Prostate gland (tissue), 2 donors: ENCODE measurements at places on chromosomes 1 and 21.

- no peak for DNase-seq
These were observed 103.2 kb upstream of the DYNLT5 start for GRCh38 chr1:66648901-66649595.

DNA sequence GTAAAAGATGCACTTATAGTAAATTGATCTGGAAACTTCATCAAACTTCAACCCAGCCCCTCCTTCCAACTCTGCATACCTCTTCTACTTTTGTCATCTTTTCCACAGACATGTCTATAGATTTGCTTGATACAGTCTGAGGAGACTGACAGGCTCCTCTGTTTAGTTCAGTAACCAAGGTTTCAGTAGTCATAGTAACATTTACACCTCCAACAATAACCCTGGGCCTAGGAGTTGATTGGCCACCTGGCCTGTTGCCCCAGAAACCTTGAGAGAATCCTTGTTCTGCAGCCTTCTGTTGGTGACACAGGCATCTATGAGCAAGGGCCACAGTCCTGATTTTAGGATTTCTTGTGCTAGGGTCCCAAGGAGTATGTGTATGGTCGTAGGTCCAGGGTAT, at the start of gene CFAP141:
Gene CFAP141 (minus strand): TSS at position 138 of the 400 bp plus-strand sequence. CDS start 26 bp downstream, at position 112.
- DNase-seq: no peak

- DNase-seq: no peak
These were observed 894.0 kb downstream of the KCNT2 start for GRCh38 chr1:195714248-195714647.

GRCh38 chr1:214402613-214403083, 121.7 kb downstream of the SMYD2 start:
- DNase-seq: no peak

GRCh38 chr1:41629141-41629540, 144.7 kb upstream of the EDN2 start:
- no peak for DNase-seq

DNA sequence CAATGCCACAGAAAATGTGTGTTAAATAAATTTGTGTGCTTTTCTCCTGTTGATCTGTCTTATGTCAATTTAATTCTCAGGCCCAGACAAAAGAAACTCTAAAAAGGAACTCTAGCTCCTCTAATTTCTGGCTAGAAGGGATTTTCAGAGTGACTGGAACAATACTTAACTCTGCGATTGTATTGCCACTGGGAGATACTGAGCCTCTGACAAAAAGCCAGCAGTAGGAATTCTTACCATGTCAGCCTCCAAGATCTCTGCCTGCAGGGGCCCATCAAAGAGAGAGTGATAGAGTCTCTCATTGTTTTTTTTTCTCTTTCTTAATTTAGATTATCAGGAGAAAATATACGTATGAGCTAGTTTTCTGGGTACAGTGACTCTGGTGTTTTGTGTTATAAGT, 1165.7 kb downstream of the BRINP3 start:
- DNase-seq: no peak

DNA sequence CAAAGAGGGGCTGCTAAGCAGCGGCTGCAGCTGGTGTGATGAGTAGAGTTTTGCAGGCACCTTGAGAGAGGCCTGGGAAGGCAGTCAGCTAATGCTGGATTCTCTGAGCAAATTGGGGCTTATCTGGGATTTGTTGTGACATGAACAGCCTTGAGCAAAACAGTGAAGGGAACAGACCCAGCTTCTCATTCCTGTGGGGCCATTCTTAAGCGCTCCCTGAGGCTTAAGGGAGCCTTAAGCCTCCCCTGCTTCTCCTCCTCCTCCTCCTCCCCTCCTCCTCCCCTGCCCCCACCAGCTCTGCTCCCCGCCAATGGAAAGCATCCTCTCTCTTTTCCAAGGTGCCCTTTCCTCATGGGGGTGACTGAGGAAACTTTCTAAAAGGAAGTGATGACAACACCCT, 21.3 kb downstream of the HMGCS2 start:
- no peak for DNase-seq

GRCh38 chr1:230348386-230349019, 77.6 kb downstream of the PGBD5 start:
- no peak for DNase-seq

GRCh38 chr21:20570824-20571232, 427.4 kb upstream of the NCAM2 start:
- DNase-seq: no peak

DNA sequence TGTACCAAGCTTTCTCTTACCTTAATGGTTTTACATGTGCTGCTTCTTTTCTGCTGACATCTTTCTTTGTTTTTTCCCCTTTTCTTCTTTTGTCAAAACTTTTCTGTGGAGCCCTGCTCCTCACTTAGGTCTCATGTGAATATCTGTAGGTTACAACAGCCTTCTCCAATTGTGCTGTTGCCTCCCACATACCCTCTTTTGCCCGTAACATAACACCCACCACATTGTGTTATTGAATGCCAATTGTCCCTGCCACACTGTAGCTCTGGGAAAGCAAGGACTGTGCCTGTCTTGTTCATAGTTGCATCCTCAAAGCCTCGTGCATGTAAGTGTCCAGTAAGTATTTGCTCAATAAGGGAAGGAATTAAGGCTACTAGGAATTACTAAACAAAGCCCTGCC, 46.3 kb upstream of the AKT3 start:
- no peak for DNase-seq

DNA sequence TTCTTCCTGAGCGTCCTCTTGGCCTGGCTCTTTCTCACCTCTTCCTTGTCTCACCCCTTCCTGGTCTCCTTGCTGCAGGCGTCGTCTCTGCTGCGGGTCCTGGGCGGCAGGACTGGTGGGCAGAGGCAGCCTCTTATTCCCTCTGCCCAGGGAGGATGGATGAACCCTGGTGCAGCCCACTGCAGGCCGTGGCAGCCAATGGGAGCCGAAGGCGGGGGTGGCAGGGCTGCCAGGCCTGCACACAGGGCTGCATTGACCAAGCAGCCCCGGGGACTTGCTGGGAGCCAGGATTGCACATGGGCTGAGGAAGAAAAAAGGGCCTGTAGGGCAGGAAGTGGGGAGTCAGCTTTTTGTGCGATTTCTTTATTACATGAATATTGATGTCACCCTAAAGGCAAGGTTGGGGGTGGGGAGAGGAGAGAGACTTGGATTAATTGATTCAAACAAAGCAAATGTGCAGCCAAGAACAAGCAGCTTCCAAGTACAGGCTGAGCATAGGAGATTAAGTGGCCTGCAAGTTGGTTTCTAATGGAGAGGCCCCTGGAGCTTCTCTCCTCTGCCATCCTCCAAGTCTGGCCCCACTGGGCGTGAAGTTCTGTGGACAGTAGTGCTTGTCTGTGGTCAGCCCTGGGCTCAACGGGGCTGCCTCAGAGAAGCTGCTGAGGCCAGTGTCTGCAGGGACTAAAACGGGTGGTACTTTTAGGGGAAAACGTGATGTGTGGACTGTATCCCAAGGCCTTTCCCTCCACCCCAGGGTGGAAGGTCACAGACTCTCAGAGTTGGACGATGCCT, at the start of gene S100B:
Gene S100B (minus strand): TSS at position 108 of the 792 bp plus-strand sequence. CDS start 2,667 bp downstream, outside the sequence.
- no peak for DNase-seq

DNA sequence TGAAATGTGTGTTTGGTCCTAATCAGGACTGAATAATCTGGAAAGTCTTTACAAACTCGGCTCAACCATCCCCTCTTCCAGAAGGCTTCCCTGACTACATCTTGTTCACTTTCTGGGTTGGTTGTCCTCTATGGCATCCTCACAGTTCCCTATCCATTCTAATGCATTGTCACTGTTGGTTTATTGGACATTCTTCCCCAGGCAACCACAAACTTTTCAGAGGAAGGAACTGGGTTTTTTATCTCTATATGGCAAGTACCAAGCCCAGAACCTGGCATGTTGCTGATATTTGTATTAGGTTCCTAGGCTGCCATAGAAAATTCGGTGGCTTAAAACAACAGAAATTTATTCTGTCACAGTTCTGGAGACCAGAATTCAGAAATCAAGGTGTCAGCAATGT, 363.5 kb upstream of the ST6GALNAC5 start:
- DNase-seq: no peak

GRCh38 chr21:36723371-36723881, 24.5 kb downstream of the SIM2 start:
- DNase-seq: no peak

- no peak for DNase-seq
These were observed 36.6 kb upstream of the ZFP69B start for GRCh38 chr1:40413527-40414252.

DNA sequence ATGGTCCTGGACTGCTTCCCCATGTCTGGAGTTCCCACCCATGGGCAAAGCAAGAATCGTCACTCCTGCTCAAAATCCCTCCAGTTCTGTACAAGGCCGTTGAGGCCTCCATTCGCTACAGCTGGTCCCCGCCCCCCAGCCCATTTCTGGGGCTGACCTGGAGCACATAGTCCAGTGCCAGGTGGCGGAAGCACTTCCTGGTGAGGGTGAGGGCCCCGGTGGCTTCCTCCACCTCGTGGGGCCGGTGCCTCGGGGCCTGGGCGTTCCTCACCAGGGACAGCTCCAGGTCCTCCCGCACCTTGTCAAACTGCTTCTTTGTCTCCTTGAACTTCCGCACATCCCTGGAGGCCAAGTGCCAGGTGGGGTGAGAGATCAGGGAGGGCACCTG, 7.4 kb downstream of the ACAP3 start:
- DNase-seq: no peak

DNA sequence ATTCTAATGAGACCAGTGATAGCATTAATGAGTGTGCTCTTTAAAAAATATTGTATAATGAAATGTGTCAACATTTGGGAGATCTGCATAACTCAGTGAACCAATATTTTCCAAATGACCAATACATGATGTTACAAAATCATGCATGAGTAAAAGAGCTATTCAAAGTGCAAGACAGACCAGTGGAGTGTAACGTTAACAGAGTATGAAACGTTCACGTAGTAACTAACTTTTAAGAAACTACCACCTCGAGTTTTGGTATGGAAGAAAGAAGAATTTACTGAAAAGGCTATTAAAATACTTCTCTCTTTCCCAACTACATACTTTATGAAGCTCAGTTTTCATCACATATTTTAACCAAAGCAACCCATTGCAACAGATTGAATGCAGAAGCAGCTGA, 9.6 kb upstream of the SLC6A9 start:
- no peak for DNase-seq

GRCh38 chr1:207996636-207997035, 85.7 kb upstream of the CD34 start:
- DNase-seq: no peak
